ENCODE measurements at places on chromosomes 3 and 15. TPM values are rescaled to one million over a fixed set of nuclear protein-coding genes. Genes with fewer than 3 reads are reported as not detected.

Gene SCN5A
- polyA plus RNA-seq, result 0.02 TPM

Gene KLHDC8B
- 19.4 TPM for polyA plus RNA-seq

Gene SMCO1
- polyA plus RNA-seq, result not detected

Gene GPR160
- polyA plus RNA-seq, result 16.9 TPM

Gene CTDSPL
- polyA plus RNA-seq, result 12.5 TPM

Gene TMEM43
- 44.3 TPM for polyA plus RNA-seq

Gene SUSD5
- 0.17 TPM for polyA plus RNA-seq

Gene STRIT1
- polyA plus RNA-seq, result not detected

Gene MYO9A
- polyA plus RNA-seq, result 7.5 TPM

GRCh38 chr15:87687523-87687870 is 569.0 kb downstream of the NTRK3 start:
- no peak for DNase-seq

- no peak for DNase-seq
Measured at GRCh38 chr3:35986161-35986560, 346.8 kb downstream of the ARPP21 start.

- DNase-seq, result no peak
Measured at GRCh38 chr3:40961104-40961857, 238.0 kb upstream of the CTNNB1 start.

DNA sequence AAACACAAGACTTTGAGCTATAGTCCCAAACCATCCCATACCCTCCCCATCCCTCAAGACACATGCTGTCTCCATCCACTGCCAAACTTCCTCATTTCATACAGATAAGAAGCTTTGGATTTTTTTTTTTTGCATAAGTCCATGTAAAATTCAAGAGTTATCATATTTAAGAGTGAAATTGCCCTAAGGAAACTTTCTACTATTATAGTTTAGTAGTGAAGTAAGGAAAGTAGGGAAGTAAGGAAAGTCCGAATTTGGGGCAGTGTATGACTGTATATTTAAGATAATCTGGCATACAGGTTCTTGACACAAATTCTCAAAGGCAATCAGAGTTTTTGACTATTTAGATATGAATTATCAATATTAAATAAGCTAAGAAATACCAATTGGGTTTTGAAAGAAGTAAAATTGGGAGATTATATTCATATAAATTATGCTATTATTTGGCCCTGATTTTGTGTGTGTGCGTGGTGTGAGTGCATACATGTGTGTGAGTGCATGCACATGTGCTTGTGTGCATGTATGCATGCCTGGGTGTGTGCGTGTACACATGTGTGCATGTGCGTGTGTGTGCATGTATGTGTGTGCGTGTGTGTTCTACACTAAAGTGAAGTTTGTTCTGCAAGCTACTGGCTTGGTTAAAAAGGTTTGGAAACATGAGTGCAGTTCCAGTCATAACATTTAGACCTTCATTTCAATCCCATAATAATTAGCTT is 83.6 kb upstream of the MBNL1 start:
- no peak for DNase-seq

- DNase-seq, result no peak
Measured at GRCh38 chr3:64253689-64254088, 28.4 kb upstream of the PRICKLE2 start.

DNA sequence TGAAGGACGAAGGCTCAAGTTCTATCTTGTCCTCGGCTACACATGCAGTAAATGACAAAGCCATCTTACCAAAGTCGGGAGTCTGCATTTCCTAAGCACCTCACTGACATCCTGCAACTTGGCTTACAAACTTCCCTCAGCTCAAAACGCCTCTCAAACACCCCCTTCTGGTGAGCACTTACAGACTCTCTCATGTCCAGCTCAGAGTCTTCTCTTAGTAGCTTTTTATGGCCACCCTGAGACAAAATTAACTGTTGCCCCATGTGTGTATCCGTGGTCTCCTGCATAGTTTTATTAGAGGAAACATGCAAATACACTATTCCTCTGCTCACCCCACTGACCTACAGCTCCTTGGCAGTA is 819.7 kb downstream of the FHIT start:
- DNase-seq, result peak; percentile 44

DNA sequence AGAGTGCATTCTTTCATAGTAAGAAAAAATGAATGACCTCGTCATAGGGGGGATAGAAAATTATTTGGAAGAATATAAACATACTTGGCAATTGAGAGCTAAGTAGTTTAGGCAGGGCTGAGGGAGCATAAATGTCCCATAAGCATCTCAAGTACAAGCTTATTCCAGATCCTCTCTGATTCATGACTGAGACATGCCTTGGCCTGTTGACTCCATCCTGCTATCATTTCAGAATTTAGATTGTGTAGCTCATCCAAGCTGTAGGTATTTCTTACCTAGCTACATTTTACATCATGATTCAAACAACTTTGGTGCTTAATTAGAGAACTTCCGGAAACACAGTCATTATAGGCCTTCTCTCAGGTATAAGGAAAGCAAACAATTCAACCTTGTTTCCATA is 12.3 kb downstream of the POGLUT1 start:
- no peak for DNase-seq

DNA sequence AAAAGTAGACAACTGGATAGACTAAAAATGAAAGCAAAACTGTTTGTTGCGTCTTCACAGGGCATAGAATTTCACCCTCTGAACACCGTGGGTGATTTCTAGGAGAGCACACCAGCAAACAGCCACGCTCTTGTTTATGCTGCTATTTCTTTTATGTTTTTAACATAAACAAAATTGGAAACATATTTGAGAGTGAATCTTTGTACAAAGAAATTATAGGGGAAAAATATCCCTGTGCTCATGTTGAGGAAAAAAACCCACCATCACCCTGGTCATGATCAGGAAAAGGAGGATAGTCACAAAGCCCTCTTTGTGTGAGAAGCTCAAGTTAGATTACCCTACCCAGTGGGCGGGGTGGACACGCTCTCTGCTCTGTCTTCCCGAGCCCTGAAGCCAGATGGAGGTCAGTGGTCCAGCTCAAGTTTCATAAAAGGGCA is 313.3 kb downstream of the SATB1 start:
- DNase-seq, result no peak

- no peak for DNase-seq
Measured at GRCh38 chr15:25331860-25332259, 107.0 kb downstream of the UBE3A start.

GRCh38 chr3:72015463-72015862 is 230.5 kb upstream of the PROK2 start:
- DNase-seq, result no peak

DNA sequence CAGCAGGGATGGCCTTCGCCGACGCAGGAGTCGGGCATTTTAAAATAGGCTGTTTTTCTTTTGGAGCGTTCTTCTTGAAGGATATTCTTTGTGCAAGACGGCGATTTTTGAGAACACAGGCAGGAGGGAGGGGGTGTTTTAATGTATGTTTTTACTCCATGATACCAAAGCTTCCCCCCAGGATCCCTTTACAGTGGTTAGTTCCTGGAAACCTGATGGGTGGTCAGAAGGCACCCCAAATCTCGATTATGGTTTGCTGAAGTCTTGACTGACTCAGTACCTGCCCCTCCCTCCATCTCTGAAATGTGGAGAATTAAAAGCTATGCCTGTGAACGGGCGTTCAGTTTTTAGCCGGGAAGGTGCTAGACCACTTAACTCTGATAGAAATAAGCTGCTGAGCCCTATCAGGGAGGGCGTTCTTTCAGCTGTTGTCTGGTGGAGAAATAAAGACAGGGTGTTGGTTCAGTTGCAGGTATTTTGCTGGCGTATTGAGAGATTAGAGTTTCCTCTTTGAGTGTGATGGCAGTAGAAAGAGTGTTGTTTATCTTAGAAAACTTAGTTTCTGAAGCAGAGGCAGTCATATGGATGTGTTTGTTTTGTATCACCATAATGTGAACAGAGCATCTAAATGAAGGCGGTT is 3.4 kb downstream of the IGF1R start:
- no peak for DNase-seq

- peak; percentile 88 for DNase-seq
Measured at GRCh38 chr15:78811124-78811824, at the start of gene ADAMTS7. Gene ADAMTS7, minus strand, starts transcription at chr15:78811464. Its CDS starts 244 bp downstream, at chr15:78811220.

DNA sequence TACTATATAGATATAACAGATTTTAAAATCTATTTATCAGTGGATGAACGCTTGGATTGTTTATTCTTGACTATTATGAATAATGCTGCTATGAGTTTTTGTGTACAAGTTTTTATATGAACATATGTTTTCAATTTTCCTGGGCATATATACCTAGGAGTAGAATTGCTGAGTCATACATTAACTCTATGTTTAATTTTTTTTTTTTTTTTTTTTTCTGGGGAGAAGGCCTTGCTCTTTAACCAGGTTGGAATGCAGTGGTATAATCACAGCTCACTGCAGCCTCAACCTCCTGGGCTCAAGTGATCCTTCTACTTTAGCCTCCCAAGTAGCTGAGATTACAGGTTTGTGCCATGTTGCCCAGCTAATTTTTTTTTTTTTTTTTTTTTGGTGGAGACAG is 9.1 kb downstream of the CIDEC start:
- no peak for DNase-seq

DNA sequence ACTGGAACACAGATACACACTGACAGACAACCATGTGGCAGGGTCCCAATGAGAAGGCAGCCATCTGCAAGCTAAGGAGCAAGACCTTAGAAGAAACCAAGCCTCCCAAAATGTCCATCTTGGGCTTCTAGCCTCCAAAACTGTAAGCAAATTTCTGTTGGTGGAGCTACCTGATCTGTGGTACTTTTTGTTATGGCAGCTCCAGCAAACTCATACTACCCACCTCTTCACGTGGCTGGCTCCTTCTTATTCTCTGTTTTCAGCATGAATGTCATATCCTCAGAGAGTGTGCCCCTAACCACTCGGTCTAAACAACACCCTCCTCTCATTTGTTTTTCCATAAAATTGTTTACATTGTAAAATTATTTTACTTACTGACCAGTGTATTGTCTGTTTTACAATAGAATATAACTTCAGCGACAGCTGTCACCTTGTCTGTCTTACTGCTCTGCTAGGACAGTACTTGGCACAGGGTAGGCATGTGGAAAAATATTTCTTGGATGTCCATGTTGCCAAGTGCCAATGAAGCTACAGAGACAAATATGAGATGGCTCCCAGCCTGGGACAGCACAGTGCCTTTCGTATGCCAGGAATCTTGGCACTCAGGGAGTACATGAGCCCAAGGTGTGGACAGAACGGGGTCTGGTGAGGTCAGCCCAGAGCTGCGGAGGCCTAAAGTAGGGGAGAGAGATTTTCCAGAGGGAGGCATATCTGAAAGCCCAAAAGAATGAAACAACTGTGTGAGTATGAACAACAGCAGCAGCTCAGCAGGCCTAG is 17.4 kb upstream of the SLC25A36 start:
- no peak for DNase-seq

DNA sequence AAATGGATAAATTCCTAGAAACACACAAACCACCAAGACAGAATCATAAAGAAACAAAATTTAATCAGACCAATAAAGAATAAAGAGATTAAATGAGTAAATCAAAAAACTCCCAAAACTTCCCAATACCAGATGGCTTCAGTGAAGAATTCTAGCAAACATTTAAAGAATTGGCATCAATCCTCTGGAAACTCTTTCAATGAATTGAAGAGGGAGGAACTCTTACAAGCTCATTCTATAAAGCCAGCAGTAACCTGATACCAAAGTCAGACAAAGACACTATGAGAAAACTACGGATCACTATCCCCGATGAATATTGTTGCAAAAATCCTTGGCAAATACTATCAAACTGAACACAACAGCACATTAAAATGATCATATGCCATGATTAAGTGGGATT is 81.9 kb upstream of the SLCO2A1 start:
- DNase-seq, result no peak

GRCh38 chr3:56219894-56220805 is 248.1 kb downstream of the ERC2 start:
- no peak for DNase-seq
